CD8-positive, alpha-beta memory T cell (primary cell): ENCODE measurements at places on chromosomes 13 and 19. TPM values are rescaled to one million over a fixed set of nuclear protein-coding genes. Genes with fewer than 3 reads are reported as not detected.

GRCh38 chr19:29579308-29579910 lies 26.7 kb upstream of the POP4 start:
- no peak for DNase-seq

- DNase-seq = no peak
Observed at GRCh38 chr13:74825152-74825937, 656.6 kb downstream of the TBC1D4 start.

The BEST2 gene
- not detected for total RNA-seq

DNA sequence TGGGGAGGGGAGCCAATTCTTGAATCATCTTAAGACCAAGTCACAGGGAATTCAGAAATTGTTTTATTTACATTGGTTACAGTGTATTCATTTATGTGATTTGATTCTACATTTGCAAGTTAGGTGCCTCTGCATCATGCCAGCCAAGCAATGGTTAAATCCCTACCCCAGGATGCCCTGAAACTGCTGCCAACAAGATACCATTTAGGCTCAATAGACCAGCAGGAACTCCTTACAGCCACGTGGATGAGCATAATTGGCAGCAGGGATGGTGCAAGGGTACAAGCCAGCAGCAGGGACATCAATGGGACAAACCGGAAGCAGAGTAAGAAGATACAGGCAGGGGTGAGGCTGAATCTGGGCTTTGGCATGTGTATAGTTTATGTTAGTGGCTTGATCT lies 72.4 kb upstream of the NBEA start:
- no peak for DNase-seq

GRCh38 chr13:46964789-46965527 lies 68.1 kb upstream of the HTR2A start:
- no peak for DNase-seq

- DNase-seq = no peak
Observed at GRCh38 chr13:23828866-23829265, 60.3 kb downstream of the MIPEP start.

The ZNF223 gene
- total RNA-seq = 1.9 TPM

The FAM124A gene
- not detected for total RNA-seq

DNA sequence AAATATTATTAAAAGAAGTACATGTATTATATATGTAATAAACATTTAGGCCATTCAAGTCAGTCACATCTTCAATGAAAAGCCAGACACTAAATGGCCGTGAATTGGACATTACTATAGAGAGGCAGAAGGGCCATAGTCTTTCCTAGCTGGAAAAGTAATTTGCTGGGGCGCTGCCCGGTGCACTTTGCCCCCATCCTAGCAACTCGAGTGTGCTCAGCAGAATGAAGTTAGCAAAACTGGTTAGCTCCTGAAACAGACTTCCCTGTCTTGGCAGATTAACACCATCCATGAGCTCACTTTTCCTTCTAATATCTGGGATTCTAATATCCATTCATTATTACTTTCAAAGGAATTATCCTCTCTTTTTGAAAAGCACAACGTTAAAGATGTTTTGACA lies 2.8 kb upstream of the SPRYD7 start:
- no peak for DNase-seq

The KCTD12 gene
- 5.1 TPM for total RNA-seq

DNA sequence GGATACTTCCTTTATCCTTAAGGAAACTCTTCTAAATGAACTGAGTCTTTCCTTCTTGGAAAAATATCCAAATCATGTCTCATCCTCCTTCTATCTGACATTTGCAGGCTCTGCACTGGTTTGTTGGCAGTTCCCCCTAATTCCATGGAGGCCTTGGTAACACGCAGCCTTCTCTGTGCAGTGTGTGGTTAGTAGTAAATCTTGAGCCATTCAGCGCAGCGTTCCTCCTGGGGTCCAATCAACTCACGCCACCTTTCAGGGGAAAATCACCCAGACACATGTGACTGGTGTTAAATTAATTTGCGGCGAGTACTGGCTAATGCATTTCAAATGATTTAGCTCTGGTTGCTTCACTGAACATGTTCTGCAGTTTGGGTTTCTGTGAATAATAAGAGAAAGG lies 21.0 kb upstream of the CBY2 start:
- no peak for DNase-seq

DNA sequence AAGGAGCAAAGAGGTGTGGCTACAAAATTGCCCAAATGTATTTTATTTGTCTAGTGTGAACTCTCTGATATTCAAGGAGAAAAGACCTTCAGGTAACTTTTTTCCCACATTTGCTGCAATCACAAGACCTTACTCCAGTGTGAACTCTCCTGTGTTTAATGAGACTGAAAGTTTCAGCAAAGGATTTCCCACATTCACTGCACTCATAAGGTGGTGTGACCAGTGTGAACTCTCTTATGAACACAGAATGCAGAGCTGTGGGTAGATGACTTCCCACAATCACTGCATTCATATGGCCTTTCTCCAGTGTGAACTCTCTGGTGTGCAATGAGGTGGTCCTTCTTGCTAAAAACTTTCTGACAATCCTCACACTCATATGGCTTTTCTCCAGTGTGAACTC lies 16.4 kb downstream of the ZNF814 start:
- DNase-seq = no peak

GRCh38 chr13:51444922-51445321 lies 7.9 kb downstream of the INTS6 start:
- DNase-seq = no peak

The DAND5 gene
- total RNA-seq = not detected

The PSG11 gene
- total RNA-seq = not detected

- no peak for DNase-seq
Observed at GRCh38 chr13:106874323-106874722, 306.4 kb upstream of the ARGLU1 start.

DNA sequence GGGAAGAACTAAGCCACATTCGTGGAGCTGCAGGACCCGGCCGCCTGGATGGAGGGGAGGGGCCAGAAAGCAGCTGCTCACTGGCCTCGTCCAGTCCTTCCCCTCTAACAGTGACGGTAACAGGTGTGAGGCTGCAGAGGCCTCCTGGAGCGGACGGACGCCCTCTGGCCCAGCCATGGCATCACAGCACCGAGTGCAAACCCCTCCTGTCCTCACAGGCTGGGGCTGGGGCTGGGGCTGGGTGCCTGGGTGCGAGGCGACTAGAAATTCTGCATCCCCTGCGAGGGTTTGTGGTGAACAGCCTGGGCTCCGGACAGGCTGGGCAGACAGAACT lies 3.6 kb downstream of the MICOS13 start:
- no peak for DNase-seq

DNA sequence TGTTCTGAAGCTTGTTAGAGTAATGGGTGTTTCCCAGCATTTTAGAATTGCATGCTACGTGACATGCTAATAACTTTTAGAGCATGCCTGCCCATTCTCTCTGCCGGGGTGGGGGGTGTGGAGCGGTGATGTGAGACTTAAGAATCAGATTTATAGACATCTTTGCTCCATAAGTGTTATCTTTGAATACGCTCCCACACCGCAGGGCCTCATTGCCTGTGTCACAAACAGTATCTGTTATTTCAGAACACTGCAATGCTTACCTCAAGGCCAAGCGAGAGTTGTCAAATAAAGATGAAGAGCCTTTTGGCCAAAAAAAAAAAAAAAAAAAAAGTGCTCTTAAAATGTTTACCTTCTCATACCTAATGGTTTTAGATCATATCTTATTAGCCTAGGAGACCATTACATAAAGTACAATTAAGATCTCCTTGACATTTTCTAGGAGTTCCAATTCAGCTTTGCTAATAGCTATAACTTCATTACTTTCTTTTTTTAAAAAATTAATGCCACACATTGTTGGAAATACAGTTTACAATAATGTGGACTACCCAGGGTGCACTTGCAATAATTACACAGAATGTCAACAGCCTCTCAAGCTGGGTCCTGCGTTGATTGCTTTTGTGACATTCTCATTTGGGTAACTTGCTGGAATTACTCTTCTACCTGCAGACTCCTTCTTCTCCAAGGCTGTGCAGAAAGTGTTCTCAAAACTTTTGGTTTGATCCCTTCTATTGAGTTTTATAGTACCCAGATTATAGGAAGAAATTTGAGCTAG lies 525.3 kb downstream of the KLF12 start:
- DNase-seq = no peak

DNA sequence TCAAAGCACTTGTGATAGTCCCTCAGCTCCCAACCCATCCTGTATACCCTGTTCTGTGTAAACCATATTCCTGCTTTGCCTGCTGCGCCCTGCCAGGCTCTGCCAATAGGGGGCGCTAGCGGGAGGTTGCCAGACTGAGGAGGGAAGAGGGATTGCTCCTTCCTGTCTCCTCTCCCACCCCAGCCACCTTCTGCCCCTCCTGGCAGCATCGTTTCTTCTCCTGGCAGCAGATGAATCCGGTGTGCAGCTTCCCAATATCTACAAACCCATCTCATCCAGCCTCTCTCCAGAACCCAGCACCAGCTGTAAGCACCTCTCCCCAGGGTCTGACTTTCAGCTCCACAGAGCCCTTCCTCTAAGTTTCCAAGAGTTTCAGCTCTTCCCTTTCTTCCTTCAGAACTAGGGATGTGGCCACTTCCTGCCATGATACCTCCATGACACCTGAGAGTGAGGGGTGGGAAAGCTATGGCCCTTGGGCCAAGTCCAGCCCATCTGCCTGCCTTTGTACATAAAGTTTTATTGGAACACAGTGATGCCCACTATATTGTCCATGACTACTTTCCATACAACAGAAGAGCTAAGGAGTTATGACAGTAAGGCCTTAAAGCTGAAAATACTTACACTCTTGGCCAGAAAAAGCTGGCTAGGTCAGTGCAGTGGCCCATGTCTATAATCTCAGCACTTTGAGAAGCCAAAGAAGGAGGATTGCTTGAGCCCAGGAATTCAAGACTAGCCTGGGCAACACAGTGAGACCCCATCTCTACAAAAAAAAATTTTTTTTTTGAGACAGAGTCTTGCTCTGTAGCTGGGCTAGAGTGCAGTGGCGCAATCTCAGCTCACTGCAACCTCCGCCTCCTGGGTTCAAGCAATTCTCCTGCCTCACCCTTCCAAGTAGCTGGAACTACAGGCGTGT lies 34.5 kb upstream of the ATP1A3 start:
- no peak for DNase-seq
